ENCODE measurements at places on chromosomes 2 and 18. TPM values are rescaled to one million over a fixed set of nuclear protein-coding genes. Genes with fewer than 3 reads are reported as not detected.

The ALLC gene
- not detected for total RNA-seq

The CXCR1 gene
- not detected for total RNA-seq

The ABI2 gene
- 69.8 TPM for total RNA-seq

The ANKRD53 gene
- total RNA-seq: 0.93 TPM

The SOWAHC gene
- 11.4 TPM for total RNA-seq

The TUBA4B gene
- total RNA-seq: not detected

DNA sequence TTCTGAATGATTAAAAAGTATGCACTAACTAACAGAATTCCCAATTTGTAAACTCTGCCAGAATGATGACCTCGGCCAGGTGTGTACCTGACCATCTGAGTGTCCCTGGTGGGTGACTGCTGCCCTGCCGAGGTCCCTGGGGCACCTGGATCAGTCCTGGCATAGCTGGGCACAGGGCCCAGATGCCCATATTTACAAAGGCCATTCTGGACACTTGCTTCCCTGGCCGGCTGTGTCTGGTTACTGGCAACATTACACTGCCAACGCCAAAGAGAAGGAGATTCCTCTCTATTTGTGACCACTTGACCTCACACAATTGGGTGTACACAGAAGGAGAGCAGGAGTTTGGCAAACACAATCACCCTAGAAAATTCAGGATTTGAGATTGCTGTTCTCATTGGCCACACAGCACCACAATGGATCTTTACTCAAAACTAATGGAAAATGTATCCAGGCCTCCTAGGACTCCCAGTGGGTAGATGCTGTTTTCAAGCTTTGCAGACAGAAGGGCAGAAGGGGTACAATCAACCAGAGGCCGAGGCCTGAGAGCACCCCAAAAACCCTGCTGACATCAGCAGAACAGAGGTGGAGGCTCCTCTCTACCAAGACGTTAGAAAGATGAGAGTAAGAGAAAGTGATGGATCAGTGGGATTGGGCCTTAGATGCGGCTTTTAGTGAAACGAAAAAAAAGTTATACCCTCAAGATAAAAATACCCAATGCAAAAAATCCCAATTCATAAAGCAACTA is 58.3 kb upstream of the PXDN start:
- DNase-seq: no peak

DNA sequence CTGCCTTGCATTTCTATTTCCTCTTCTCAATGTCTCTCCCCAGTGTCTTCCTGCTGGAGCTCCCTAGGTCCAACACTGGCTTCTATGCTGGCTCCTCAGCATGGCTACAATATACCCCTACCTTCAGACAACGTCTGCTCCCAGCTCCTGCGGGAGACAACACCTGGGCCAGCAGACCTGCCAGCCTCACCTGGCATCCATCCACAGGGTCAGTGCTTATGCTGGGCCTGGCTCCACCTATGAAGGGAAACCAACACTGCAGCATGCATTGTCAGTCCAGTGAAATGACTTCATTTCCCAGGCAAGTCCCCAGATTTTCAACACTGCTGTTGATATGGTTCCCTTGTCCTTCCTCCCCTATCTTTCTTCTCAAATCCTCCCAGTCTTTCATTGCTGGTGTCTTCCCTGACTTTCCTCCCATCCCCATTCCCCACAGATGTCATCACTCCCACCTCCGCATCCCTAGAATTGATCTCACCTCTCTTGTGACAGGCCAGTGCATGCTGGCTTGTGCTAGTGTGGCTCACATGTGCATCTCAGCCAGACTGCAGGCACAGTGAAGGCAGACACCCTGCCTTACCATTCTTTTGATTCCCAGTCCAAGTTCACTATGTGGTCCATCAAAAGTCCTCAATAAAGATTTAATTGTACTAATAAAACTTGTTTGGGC is 98.0 kb downstream of the MYO5B start:
- DNase-seq: no peak

DNA sequence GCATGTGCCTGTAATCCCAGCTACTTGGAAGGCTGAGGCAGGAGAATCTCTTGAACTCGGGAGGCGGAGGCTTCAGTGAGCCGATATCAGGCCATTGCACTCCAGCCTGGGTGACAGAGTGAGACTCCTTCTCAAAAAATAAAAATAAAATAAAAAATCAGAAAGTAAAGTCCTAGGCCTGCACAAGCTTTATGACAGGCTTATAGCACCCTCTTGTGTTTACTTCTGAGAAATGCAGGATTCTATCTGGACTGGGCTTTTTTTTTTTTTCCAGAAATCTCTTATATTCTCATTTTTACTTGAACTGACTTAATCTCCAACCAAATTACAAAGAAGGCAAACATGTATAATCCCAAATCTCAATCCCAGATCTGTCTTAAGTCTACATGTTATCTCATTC is 26.1 kb upstream of the REG3G start:
- DNase-seq: peak; percentile 7

- peak; percentile 72 for DNase-seq
These were observed 250.5 kb upstream of the NETO1 start for GRCh38 chr18:73118121-73118816.

- DNase-seq: no peak
These were observed 315.4 kb downstream of the SMAD2 start for GRCh38 chr18:47615043-47615442.
